ENCODE measurements at places on chromosomes 11 and 22.

DNA sequence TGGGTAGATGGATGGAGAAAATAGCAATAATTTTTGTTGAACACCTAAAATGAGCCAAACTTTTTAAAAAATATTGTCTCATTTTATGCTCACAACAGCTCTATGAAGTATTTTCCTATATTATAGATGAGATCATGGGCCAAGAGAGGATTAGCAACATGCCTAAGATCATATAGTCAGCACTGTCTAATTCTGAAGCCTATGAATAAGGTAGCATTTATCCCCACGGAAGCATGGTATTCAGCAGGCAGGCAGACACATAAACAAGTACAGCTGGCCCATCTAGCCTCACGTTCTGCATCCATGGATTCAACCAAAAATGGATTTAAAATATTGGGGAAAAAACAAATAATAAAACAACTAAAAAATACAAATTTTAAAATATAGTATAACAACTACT is 21.9 kb upstream of the RAB30 start:
- DNase-seq: no peak

DNA sequence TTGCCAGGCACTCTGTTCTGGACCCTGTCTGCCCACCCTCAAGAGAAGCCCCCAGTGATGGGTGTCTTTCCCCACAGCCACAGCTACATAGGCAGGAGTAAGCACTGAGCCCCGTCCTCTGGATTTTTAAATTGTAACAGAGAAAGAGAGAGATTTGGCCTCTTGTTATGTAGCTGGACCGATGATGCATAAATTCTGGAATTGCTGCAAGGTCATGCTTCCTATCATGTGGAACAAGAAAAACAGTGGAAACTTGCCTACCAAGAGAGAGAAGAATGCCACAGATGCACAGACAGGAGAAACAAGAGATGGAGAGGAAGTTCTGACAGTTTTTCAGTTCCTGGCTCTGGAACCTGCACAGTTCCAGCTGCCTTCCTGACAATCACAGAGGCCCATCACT is 150.2 kb downstream of the ETS1 start:
- no peak for DNase-seq

DNA sequence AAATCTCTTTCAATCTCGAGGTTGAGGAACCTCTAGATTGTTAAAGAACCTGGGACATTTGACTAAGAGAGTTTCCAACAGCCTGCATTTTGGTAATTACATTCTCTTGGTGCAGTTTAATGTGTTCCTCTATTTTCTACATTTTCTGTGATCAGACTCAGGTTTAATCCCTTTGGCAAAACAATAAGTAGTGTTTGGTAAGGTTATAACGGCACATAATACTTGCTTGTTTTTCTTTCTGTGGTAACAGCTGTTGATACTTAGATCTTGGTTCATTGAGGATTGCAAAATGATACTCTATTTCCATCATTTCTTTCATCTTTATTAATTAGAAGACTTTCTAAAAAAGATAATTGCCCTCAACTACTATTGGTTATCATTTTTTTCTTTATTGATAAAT is 271.3 kb downstream of the SBF2 start:
- DNase-seq: no peak

DNA sequence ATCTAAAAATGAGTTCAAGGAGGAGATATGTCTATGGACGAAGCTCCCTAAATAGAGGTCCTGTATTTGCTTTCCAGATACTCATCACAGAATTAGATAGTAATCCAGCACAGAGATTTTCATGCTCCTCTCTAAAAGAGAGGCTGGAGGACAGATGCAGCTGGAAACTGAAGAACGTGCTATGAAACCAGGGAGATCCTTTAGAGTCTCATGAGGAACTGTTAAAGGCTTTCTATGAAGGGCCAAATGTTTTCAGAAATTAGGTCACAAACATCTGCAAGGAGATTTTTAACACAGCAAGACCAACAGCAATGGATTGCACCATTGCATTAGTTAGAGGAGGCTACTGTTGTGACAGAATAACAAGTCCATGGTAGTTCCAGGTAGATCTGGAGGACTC is 95.6 kb upstream of the ARHGAP20 start:
- DNase-seq: no peak

DNA sequence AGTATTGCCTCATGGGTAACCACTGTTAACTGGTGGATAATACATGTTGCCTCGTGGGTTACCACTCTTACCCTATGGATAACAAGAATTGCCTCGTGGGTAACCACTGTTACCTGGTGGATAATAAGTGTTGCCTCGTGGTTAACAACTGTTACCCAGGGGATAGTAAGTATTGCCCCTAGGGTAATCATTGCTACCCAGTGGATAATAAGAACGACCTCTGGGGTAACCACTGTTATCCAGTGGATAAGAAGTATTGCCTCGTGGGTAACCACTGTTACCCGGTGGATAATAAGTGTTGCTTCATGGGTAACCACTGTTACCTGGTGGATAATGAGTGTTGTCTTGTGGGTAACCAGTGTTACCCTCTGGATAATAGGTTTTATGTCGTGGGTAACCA is 28.1 kb upstream of the NXPE4 start:
- DNase-seq: no peak

- no peak for DNase-seq
These were observed 17.1 kb downstream of the MAFF start for GRCh38 chr22:38218661-38219622.

GRCh38 chr22:22933807-22934542 is 46.4 kb downstream of the IGLL5 start:
- no peak for DNase-seq

- DNase-seq: no peak
These were observed 3.4 kb upstream of the MS4A15 start for GRCh38 chr11:60753309-60753708.

DNA sequence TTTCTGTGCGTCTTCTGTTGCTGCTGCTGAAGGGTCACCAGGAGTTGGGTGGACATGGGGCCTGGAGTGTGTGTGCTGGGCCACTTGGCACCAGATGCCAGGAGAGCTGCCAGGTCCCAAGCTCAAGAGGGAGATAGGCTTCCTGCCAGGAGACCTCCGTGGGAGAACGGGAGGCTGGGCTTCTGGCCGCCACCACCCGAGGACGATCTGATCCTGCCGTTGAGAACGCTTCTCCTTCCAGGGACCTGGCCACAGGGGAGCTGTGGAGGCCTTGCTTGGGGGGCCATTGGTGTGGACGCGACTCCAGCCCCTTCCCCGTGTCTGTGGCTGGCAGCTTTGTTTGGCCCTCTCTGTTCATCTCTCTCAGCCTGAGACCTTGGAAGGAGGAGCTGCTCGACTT is 2.4 kb downstream of the BRSK2 start:
- DNase-seq: no peak

- no peak for DNase-seq
These were observed 1.6 kb downstream of the MCAM start for GRCh38 chr11:119315131-119316015.

- no peak for DNase-seq
These were observed 44.3 kb downstream of the DKK3 start for GRCh38 chr11:11963842-11964773.

- no peak for DNase-seq
These were observed 60.5 kb downstream of the ADAMTS15 start for GRCh38 chr11:130508913-130509312.

DNA sequence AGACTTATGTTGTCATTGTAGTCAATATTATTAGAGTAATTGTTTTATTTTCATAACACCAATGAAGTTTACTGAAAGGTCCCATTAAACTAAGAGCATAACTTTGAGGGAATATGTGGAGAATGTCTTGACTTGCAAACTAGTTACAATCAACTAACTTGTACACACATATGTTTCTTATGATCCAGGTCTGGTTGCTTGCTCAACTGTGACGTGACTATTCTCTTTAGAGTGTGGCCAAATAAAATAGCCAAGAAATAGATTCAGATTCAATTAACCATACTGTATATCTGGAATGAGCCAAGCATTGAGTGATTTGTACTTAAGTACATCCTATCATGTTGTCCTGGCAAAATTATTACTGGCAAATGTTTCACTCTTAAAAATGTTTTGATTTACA is 101.7 kb downstream of the METTL15 start:
- DNase-seq: no peak

DNA sequence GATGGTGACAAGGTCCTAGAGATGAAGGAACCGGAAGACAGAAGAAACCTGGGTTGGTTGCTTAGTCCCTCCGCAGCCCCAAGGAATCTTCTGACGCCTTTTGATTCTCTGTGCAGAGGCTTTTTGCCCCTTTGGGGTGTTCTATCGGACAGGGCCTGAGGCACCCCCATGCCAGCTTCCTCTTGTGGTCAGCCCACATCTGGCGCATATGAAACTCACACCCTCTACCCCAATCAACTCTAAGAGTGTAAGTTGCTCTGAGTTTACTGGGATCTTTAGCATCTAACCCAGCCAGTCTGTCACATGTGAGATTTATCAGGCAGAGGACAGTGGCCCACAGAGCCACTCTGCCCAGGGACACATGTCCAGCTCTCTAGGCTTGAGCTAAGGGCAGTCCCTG is 17.4 kb downstream of the RASD2 start:
- no peak for DNase-seq

- DNase-seq: no peak
These were observed 17.8 kb downstream of the MAFF start for GRCh38 chr22:38219632-38220031.

DNA sequence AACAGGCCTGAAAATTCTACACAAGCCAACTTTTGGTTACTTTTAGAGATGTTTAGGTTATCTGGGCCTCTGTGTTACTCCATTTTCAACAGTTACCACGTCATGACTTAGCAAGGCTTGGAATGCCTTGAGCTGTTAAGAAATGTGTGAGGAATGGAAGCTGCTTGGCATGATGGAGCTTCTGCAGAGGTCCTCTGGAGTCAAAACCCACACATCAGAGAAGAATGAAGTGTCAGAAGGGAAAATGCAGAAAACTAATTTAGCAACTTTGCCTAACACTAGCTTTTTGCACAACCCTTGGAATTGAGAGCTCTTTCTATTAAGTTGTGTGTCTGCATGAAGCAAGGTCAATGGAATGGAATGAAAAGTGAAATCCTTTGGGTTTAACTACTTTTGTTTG is 27.4 kb downstream of the FAT3 start:
- no peak for DNase-seq

GRCh38 chr11:117002639-117003299 is 95.5 kb downstream of the SIK3 start:
- no peak for DNase-seq

DNA sequence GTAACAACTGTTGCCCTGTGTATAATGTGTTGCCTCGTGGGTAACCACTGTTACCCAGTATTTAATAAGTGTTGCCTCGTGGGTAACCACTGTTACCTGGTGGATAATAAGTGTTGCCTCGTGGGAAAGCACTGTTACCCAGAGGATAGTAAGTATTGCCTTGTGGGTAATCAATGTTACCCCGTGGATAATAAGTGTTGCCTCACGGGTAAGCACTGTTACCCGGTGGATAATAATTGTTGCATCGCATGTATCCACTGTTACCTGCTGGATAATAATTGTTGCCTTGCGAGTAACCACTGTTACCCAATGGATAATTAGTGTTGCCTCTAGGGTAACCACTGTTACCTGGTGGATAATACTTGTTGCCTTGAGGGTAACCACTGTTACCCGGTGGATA is 17.1 kb upstream of the NXPE4 start:
- no peak for DNase-seq

- DNase-seq: no peak
These were observed 44.9 kb upstream of the CLTCL1 start for GRCh38 chr22:19336133-19337075.

GRCh38 chr22:17912945-17913721 is 111.2 kb downstream of the MICAL3 start:
- no peak for DNase-seq

DNA sequence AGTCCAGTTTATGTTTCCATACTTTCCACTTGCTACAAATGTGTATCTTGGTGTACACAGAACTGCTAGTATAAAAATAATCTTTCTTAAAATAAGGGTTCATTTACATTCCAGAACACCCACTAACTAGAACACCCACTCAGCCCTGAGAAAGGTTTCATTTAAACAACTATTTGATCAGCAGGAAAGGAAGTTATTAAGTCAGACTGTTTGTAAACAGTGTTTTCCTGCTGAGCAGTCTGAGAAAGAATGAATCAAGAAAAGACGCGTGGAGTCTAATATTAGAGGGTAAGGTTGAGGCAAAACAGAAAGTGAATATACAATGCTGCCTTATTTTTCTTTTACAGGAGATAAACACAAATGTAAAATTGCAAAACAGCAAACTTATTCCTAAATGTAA is 32.7 kb downstream of the NARS2 start:
- DNase-seq: no peak

DNA sequence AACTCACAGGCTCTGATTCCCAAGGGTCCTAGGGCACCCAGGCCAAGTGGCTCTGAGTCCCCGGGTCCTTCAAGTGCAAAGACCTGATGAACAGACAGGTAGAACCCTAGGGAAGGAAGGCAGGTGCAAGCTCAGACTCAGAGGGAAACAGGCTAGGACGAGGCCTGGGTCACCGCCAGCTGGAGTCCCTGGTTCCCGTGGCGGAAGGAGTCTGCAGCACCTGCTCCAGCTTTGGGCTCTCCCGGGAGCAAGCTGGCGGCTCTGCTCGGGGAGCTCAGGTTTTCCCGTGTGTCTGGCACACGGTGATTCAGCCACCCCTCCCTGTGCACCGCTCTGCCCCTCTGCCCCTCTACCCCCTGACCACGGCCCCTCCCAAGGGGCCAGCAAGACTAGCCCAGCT is 59.8 kb downstream of the WNT7B start:
- no peak for DNase-seq

DNA sequence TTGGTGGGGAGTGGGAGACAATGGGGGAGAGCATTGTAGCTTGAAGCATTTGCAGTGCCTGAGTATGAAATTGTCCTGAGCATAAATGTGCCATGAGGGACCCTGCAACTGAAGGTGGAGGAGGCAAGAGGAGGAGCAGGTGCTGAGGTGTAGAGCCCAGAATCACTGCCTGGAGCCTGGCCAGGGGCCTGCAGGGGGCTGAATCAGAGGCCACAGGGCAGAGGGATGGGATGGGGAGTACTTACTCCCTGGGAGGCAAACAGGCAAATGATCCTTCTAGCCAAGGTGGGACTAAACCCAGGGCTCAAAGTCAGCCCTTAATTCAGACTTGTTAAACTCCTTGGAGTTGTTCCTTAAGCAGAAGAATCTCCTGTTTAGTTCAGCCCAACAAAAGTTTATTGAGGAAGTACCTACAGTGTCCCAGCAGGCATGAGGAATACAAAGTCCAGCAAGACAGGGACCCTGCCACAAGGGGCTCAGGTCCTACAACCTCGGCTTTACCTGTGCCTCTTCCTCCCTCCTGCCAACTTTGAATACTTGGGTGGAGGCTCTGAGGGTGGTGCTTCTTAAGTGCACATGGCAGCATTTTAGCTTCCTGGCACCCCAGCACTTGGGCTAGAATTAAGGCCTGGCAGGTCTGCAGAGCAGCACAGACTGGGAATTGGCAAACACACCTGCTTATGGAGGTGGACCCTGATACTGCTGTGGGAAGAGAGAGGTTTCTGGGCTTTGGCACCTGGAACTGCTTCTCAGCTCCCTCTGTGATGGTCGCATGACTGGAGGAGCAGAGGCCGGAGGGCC is 20.0 kb downstream of the MICAL2 start:
- no peak for DNase-seq

GRCh38 chr22:47132428-47132825 is 370.0 kb downstream of the TBC1D22A start:
- no peak for DNase-seq

Data from activated CD8-positive, alpha-beta memory T cell treated with anti-CD3 and anti-CD28 coated beads for 1 hour (primary cell).